ENCODE measurements at places on chromosomes 1 and 21. TPM values are rescaled to one million over a fixed set of nuclear protein-coding genes. Genes with fewer than 3 reads are reported as not detected.

DNA sequence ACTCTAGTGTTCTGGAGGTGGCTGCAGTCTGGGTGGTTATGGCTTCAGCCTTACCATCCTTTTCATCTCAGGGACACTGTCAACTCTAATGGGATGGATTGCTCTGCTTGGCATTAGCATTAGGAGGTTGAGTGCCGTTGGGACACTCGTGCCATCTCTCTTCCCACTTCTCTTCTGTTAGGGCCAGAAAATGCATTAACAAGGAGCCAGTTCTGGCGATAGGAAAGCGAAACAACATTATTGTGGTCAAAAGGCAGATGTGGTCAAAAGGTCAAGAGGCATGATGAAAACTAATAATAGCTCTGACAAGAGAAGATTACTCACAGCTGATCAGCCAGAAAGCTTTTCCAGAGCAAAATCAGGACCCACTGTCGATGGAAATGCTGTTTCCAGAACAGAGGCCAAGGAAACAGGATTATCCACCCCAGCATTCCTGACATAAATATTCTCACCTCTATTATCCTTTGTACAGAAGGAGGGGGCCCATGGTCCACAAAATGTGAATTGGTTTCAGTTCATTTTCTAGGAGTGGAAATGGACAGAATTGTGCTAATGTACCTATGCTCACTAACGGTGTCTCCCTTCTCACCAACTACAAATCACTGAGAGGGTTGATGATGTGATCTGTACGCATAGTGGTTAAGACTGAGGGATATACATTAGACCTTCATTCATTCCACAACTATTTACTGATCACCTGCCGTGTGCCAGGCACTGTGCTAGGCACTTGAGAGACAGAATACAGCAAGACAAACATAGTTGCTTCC, 72.0 kb downstream of the ST6GALNAC5 start:
- H3K4me1 ChIP-seq = peaks cover 27% of the 10 kb centered on the region
- H3K36me3 ChIP-seq = no peaks in the 10 kb centered on the region
- H3K4me3 ChIP-seq = no peak overlapping the region
- peak; percentile 57 for DNase-seq

DNA sequence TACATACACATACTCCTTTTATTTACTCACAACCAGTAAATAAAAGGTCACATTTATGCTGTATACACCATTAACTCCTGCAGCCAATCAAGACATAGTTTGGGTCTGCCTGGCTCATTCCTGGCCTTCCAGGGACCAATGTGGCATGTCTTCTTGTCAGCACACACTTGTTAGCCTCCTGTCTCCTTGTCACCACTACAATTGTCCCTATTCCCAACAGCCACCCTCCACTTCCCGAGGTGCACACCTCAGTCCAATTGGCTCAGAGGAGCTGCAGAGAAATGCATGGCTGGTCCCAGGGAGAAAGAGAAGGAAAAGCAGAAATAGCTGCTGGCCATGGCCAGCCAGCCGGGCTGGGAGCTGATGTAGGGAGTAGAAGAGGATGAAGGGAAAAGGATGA, 116.9 kb downstream of the PLXNA2 start:
- H3K4me3 ChIP-seq = no peak overlapping the region
- H3K36me3 ChIP-seq = no peaks in the 10 kb centered on the region
- peaks cover 27% of the 10 kb centered on the region for H3K4me1 ChIP-seq
- H3K27ac ChIP-seq = no peak overlapping the region
- H3K27me3 ChIP-seq = no peaks in the 10 kb centered on the region
- no peak for DNase-seq

DNA sequence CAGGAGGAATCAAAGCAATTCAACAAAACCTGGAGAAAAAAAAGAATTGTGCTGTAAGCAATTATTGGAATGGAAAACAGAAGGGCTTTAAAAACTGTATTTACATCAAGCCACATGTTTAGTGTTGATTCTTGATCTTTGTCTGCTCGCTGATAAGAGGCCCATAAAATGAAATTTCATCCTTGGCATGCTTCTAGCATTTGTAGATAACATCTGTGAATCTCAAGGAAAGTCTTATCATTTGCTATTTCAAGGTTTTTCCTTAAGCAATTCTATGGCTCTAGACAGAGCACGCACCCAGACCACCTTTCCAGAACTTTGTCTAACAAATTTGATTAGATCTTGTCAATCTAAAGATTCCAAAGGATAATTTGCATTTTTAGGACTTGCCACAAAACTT, 181.0 kb upstream of the FGGY start:
- H3K4me3 ChIP-seq = no peak overlapping the region
- no peaks in the 10 kb centered on the region for H3K36me3 ChIP-seq
- no peak overlapping the region for H3K27ac ChIP-seq
- no peaks in the 10 kb centered on the region for H3K4me1 ChIP-seq

DNA sequence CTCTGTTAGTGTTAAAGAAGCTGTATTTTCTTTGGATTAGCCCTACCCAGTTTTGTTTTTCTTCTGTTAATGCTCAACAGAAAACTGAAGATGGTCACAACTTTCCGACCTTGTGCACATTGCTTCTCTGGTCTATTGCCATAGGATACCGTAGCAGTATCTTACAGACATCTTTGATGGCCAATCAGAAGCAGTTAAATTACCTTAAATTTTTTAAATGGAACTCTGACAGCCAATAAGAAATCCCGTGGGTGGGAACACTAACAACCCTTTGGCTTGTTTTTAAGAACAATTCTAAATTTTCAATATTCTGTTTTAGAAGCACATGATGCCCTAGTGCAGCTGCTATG, 17.2 kb downstream of the NFYC start:
- H3K27ac ChIP-seq = peak overlapping the region; percentile 99
- peak overlapping the region; percentile 67 for H3K4me3 ChIP-seq
- peak; percentile 91 for DNase-seq
- no peaks in the 10 kb centered on the region for H3K36me3 ChIP-seq
- H3K27me3 ChIP-seq = no peaks in the 10 kb centered on the region

DNA sequence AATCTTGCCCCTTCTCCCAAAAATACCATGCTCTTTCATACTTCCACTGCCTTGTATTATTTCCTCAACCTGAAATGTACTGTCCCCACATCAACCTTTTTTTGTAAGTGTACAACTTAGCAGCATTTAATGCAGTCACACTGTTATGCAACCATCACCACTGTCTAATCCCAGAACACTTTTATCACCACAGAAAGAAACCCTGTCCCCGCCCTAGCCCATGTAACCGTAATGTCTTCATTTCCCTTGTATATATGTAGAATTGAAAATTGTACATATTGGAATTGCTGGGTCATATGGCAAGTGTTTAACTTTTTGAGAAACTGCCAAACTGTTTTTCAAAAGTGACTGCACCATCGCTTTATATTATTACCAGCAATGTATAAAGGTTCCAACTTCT, 37.4 kb downstream of the PTP4A2 start:
- no peaks in the 10 kb centered on the region for H3K27me3 ChIP-seq
- H3K4me1 ChIP-seq = no peaks in the 10 kb centered on the region
- no peak overlapping the region for H3K27ac ChIP-seq
- no peak for DNase-seq

GRCh38 chr1:13498553-13498952, 15.2 kb downstream of the LRRC38 start:
- no peaks in the 10 kb centered on the region for H3K4me1 ChIP-seq
- H3K27me3 ChIP-seq = no peaks in the 10 kb centered on the region
- H3K4me3 ChIP-seq = no peak overlapping the region
- no peaks in the 10 kb centered on the region for H3K36me3 ChIP-seq

DNA sequence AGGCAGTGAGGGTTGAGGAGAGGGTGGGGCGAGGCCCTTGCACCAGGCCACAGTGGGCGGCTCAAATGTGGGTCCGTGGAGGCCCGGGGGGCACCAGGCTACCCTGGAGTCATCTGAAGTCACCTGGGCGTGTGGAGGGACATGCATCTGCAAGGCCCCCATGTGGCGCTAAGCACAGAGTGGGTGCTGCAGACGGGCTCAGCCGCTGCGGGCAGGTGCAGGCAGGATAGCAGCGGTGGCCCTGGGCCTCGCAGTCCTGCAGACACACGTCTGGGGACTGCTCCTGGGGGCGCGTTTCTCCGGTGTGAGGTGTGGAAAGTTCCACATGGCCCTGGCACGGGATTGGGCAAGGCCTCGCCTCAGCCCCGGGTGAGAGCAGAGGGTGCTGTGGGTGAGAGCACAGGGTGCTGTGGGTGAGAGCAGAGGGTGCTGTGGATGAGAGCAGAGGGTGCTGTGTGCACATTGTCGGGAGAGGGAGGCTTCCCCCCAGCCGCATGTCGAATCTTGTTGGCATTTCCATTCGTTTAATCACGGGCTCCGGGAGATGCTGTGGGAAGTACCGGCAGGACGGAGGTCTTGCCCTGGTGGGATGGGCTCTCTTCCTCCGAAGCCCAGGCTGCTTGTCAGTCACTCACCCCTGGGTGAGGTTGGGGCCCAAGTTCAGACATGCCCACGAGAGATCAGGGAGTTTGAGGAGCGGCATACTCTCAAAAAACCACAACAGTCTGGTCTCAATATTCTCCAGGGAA, 46.5 kb downstream of the TP73 start:
- H3K36me3 ChIP-seq = no peaks in the 10 kb centered on the region
- H3K27me3 ChIP-seq = no peaks in the 10 kb centered on the region
- no peak for DNase-seq
- no peak overlapping the region for H3K27ac ChIP-seq

DNA sequence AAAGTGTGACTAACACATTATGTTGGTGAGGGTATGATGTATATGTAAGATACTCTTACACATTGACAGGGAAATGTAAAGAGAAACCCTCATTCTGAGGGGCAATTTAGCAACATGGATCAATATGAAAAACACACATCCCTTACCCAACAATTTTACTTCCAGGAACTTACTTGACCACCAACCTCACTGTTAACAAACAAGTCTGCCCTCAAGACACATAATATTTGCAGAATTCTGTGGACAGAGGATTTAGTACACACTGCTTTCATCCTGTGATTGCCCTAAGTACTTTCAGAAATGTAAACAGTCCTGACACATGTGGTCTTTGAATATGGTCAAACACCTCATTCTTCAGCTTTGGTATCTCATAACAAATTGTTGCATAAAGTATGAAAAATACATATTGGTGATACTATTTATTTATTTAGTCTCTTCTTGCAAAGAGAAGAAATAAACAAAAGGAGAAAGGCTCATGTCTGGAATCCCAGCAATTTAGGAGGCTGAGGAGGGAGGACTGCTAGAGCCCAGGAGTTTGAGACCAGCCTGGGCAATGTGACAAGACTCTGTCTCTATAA, 6.9 kb downstream of the USP48 start:
- no peaks in the 10 kb centered on the region for H3K36me3 ChIP-seq
- no peak for DNase-seq
- no peak overlapping the region for H3K4me3 ChIP-seq
- no peaks in the 10 kb centered on the region for H3K4me1 ChIP-seq

- no peak overlapping the region for H3K27ac ChIP-seq
- H3K36me3 ChIP-seq = no peaks in the 10 kb centered on the region
- DNase-seq = no peak
- no peaks in the 10 kb centered on the region for H3K27me3 ChIP-seq
- no peak overlapping the region for H3K4me3 ChIP-seq
Observed at GRCh38 chr1:55600242-55600641, 385.1 kb upstream of the USP24 start.

DNA sequence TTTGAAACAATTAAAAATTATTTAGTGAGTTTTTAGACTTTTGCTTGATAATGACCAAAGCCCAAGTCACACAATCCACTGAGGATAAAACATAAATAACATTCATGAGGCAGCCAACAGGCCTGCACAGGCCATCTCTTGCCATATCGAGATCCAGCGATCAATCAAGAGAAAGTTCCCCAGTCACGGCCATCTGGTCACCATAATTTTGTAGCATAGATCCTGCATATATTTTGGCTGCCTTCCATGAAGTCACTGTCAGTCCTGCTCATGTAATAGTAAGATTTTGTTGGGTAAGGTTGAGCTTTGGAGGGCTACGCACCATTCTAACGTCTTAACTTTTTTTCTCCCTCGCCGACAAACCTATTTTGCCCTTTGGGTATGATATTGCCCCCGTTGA, 17.5 kb downstream of the KPNA6 start:
- no peaks in the 10 kb centered on the region for H3K36me3 ChIP-seq
- peaks cover 5% of the 10 kb centered on the region for H3K4me1 ChIP-seq
- H3K27me3 ChIP-seq = no peaks in the 10 kb centered on the region
- no peak overlapping the region for H3K4me3 ChIP-seq
- DNase-seq = no peak
- no peak overlapping the region for H3K27ac ChIP-seq

GRCh38 chr1:25804244-25804963, 4.4 kb downstream of the SELENON start:
- no peak overlapping the region for H3K27ac ChIP-seq
- H3K4me3 ChIP-seq = no peak overlapping the region
- H3K4me1 ChIP-seq = peaks cover 12% of the 10 kb centered on the region
- DNase-seq = peak; percentile 28
- H3K27me3 ChIP-seq = no peaks in the 10 kb centered on the region

LRRC8C gene
- 3.4 TPM for total RNA-seq

DPT gene
- not detected for total RNA-seq

ATAD3C gene
- total RNA-seq = 0.28 TPM

LMX1A gene
- total RNA-seq = not detected

SERTAD4 gene
- 0.63 TPM for total RNA-seq
